Activated CD4-positive, alpha-beta T cell treated with anti-CD3 and anti-CD28 coated beads for 36 hours (primary cell): ENCODE measurements at places on chromosomes 5 and 9. TPM values are rescaled to one million over a fixed set of nuclear protein-coding genes. Genes with fewer than 3 reads are reported as not detected.
A peak's percentile ranks its signal among the peaks of the same experiment; 100 is the strongest.

GRCh38 chr9:86721226-86721781 is 226.0 kb downstream of the GAS1 start:
- H3K4me1 ChIP-seq, result peaks cover 5% of the 10 kb centered on the region
- no peak for DNase-seq
- H3K36me3 ChIP-seq, result no peaks in the 10 kb centered on the region
- H3K27ac ChIP-seq, result no peak overlapping the region

PCDHB10 gene
- not detected for total RNA-seq

- DNase-seq, result no peak
- H3K4me3 ChIP-seq, result no peak overlapping the region
- no peaks in the 10 kb centered on the region for H3K36me3 ChIP-seq
- no peaks in the 10 kb centered on the region for H3K4me1 ChIP-seq
- H3K27me3 ChIP-seq, result peaks cover 11% of the 10 kb centered on the region
- H3K27ac ChIP-seq, result no peak overlapping the region
Measured at GRCh38 chr5:35186749-35187148, 43.5 kb downstream of the PRLR start.

DNA sequence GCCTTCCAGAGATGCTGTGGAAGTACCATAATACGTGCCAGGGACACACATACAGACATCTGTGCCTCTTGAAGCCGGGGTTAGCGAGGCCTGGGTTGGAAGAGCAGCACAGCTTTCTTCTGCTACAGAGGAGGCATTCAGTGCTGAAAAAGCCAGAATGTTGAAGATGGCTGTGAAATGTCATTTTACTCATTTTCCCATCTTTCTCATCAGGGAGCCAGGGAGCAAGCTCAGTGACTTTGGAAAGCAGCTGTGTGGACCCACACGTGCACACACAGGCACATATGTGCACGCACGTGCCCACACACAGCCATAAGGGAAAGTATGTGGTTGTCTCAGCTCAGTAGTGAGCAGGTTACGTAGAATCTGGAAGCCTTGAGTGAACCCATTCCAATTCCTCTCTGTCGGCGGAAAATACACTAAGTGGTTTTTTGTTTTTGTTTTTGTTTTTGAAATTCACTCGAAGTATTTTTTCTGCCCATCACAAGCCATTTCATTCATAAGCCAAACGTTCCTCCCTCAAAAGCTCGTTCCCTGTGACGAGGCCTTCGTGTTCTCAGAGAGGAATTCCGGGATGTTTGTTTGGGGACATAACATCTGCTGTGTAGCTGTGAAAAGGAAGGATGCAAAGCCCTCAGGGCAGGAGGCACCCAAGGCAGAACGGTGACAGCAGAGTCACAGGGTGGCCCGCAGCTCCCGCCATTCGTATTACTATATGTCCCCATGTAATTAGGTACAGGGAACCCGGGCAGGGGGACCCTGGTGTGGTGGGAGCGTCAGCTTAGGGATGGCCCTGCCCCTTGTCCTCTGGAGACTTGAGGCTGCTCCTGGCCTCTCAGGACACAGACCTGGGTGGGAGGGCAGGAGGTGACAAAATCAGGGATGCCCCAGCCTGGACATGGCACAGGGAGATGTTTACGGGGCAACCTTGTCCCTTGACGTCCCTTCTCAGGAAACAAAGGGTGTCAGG is 29.0 kb upstream of the ANKRD33B start:
- no peak overlapping the region for H3K27ac ChIP-seq
- H3K4me3 ChIP-seq, result no peak overlapping the region
- H3K4me1 ChIP-seq, result peaks cover 12% of the 10 kb centered on the region
- H3K36me3 ChIP-seq, result no peaks in the 10 kb centered on the region
- peaks cover 13% of the 10 kb centered on the region for H3K27me3 ChIP-seq
- DNase-seq, result no peak

DNA sequence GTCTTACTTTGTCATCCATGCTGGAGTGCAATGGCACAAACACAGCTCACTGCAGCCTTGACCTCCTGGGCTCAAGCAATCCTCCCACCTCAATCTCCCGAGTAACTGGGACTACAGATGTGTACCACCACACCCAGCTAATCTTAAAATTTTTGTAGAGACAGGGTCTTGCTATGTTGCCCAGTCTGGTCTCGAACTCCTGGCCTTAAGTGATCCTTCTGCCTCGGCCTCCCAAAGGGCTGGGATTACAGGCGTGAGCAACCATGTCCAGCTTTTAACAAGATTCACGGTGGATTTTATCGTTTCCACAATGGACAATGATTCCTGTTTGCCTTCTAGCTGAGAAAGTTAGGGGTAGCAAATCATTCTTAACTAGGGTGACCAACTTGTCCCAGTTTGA is 165.9 kb downstream of the ZNF608 start:
- H3K4me3 ChIP-seq, result no peak overlapping the region
- no peak overlapping the region for H3K27ac ChIP-seq
- peaks cover 23% of the 10 kb centered on the region for H3K4me1 ChIP-seq
- H3K27me3 ChIP-seq, result peaks cover 2% of the 10 kb centered on the region
- H3K36me3 ChIP-seq, result no peaks in the 10 kb centered on the region

- no peak for DNase-seq
- H3K4me3 ChIP-seq, result no peak overlapping the region
- H3K36me3 ChIP-seq, result no peaks in the 10 kb centered on the region
- peaks cover 2% of the 10 kb centered on the region for H3K27me3 ChIP-seq
- no peak overlapping the region for H3K27ac ChIP-seq
Measured at GRCh38 chr9:135607401-135608293, 31.7 kb downstream of the GLT6D1 start.

GRCh38 chr5:170697031-170697430 is 86.5 kb upstream of the GABRP start:
- peaks cover 26% of the 10 kb centered on the region for H3K27me3 ChIP-seq
- H3K4me3 ChIP-seq, result no peak overlapping the region
- no peak overlapping the region for H3K27ac ChIP-seq
- no peaks in the 10 kb centered on the region for H3K4me1 ChIP-seq

DNA sequence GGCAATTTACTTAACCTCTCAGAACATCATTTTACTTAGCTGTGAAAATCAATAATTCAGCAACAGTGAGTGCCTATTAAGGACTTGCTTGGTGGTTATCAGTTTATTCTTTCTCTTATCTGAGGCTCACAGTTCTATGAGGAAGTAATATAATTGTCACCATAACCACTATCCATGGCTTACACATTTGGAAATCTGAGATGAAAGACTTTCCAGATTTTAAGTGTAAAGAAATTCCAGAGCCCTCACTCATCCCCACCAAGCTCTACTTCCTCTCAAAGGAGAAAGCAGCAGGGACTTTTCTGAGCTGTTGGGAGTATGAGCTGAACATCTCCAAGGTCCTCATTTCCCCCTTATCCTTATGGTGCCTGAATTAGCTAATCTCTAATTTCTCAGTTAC is 321.5 kb downstream of the FBXL7 start:
- H3K36me3 ChIP-seq, result no peaks in the 10 kb centered on the region
- H3K27ac ChIP-seq, result no peak overlapping the region
- no peaks in the 10 kb centered on the region for H3K4me1 ChIP-seq
- DNase-seq, result no peak

GRCh38 chr5:33415811-33416354 is 24.9 kb upstream of the TARS1 start:
- H3K27ac ChIP-seq, result no peak overlapping the region
- DNase-seq, result no peak
- H3K27me3 ChIP-seq, result peaks cover 2% of the 10 kb centered on the region
- no peak overlapping the region for H3K4me3 ChIP-seq
- H3K36me3 ChIP-seq, result no peaks in the 10 kb centered on the region

PCDHGC5 gene
- total RNA-seq, result not detected

RFX3 gene
- total RNA-seq, result 16.6 TPM

GRM6 gene
- total RNA-seq, result not detected

DNA sequence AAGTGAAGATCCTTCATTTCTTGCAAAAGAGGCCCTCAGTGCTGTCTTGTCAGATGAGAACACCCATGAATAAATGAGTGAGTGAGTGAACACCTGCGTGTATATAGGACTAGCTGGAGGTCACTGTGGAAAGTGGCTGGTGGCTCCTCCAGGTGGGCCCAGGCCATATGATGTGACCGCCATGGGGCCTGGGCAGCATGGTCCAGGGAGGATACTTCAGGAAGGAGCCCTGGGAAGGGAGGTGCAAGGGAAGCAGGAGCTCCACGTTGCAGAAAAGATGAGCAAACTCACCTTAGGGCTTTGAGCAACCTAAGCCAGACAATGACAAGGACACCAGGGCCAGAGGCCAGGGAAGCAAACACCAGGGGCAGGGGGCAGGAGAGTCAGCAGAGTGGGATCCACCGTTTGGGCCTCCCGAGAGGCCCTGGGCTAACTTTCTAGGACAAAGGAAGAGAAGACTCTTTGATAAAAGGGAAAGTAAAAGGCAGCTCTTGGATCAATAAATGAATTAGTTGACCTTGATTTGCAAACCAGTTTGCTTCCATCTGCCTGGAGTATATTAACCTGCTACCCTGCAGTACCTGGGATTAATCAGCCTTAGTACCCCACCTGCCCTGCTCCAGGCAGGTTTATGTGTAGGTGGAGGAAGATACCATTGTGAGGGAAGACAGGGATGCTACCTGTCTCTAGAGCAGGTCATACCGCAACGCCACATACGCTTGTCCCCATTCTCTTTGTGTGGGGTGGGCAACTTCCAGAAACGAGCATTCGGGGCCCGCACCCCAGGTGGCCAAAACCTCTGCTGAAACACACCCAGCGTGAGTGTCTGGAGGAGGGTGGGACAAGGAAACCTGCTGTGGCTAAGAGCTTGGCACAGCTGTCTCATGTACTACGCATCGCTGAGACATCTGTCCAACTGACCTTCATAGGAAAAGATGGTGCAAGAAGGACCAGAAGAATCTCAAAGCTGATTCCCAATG is 51.4 kb upstream of the OLFM1 start:
- no peak overlapping the region for H3K27ac ChIP-seq
- no peaks in the 10 kb centered on the region for H3K36me3 ChIP-seq
- H3K4me3 ChIP-seq, result no peak overlapping the region
- H3K27me3 ChIP-seq, result peaks cover 6% of the 10 kb centered on the region

GABRA6 gene
- total RNA-seq, result not detected

UGT3A1 gene
- total RNA-seq, result not detected

DNA sequence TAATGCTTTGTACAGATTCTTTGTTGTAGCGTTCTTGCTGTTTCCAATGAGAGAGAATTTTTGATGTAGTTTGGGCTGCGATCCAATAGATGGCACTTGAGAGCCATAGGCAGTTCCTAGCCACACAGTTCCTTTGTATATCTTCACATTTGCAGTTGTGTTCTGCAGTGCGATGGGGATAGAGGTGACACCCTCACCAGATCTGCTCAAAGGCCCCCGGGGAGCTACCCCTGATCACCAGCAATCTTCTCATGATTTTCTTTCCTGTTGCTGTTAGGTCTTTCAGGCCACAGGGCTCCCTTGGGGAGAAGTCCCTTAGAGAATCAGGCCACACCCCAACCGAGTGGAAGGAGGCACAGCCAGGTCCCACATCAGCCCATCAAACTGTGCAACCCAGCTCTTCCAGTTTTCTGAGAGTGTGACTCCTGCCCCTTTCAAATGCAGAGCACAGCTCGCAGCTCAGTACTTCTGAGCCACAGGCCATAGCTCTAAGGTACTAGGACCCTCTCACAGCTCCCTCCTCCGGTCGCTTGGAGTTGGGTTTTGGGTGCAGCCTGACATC is 353.7 kb downstream of the SLCO4C1 start:
- H3K36me3 ChIP-seq, result no peaks in the 10 kb centered on the region
- no peaks in the 10 kb centered on the region for H3K27me3 ChIP-seq
- H3K4me1 ChIP-seq, result no peaks in the 10 kb centered on the region
- DNase-seq, result peak; percentile 15
- H3K4me3 ChIP-seq, result no peak overlapping the region
- H3K27ac ChIP-seq, result no peak overlapping the region

DNA sequence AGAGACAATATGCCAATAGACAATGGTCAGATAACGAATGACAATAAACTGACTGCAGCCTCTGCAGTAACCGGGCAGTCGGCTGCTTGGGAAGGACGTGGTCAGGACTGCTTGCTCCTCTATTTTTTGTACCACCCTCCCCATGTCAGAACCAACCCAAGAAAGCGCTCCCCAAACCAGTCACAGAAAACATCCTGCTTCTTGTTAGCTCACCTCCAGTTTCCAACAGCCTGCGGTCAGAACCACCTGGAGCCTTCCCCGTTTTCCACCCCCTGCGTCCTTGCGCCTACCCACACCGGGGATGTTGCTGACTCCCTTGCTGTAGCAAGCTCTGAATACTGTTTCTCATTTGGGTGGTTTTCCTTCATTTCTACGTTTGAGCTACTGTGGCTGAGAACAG is 1.7 kb upstream of the MRNIP start:
- H3K36me3 ChIP-seq, result peaks cover 26% of the 10 kb centered on the region
- no peak overlapping the region for H3K27ac ChIP-seq
- no peaks in the 10 kb centered on the region for H3K27me3 ChIP-seq
- no peak for DNase-seq
- peaks cover 6% of the 10 kb centered on the region for H3K4me1 ChIP-seq
- H3K4me3 ChIP-seq, result peak overlapping the region; percentile 14

- DNase-seq, result peak; percentile 60
- peak overlapping the region; percentile 99 for H3K27ac ChIP-seq
- peak overlapping the region; percentile 94 for H3K4me3 ChIP-seq
Measured at GRCh38 chr5:43017428-43017815, 22.7 kb downstream of the ANXA2R start.

- no peaks in the 10 kb centered on the region for H3K36me3 ChIP-seq
- H3K27ac ChIP-seq, result no peak overlapping the region
- no peaks in the 10 kb centered on the region for H3K27me3 ChIP-seq
Measured at GRCh38 chr5:155665361-155665760, 651.8 kb downstream of the KIF4B start.

DNA sequence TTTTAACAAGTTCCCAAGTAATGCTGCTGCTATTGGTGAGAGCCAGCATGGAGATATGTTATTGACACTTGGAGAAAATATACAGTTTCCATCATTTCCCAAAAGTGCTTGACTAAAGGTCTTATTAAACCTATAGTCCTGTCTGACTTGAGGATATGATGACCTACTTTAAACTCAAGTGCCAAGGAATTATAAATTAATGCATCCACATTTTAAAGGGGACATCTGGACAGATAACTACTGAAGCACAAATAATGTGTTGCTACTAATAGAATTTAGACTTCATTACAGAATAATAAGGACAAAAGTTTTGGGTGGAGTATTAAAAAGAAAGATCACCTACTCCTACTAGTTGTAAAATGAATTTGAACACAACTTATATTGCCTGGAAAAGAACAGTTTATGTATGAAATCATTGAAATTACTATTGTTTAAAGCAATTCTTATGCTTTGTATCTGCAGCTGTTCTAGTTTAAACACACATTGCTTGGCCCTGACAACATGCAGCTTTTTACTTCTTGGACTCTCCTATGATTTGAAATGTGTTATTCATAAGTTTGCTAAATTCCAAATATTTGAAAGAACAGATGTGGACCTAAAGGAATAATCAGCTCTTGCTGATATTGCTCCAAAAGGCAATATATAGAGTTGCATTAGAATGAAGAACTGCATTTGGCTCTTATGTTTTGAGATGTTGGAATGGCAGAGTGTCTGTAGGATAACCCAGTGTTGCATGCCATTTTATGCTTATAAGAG is 73.4 kb downstream of the SGCD start:
- peaks cover 4% of the 10 kb centered on the region for H3K27me3 ChIP-seq
- no peak overlapping the region for H3K27ac ChIP-seq
- no peaks in the 10 kb centered on the region for H3K36me3 ChIP-seq
- peaks cover 15% of the 10 kb centered on the region for H3K4me1 ChIP-seq

RASGEF1C gene
- total RNA-seq, result not detected

- H3K4me1 ChIP-seq, result peaks cover 29% of the 10 kb centered on the region
- H3K27me3 ChIP-seq, result no peaks in the 10 kb centered on the region
- DNase-seq, result no peak
- peaks cover 21% of the 10 kb centered on the region for H3K36me3 ChIP-seq
- H3K4me3 ChIP-seq, result no peak overlapping the region
- peak overlapping the region; percentile 90 for H3K27ac ChIP-seq
Measured at GRCh38 chr9:114894206-114894605, 36.2 kb downstream of the TNFSF8 start.

- no peaks in the 10 kb centered on the region for H3K36me3 ChIP-seq
- H3K27ac ChIP-seq, result no peak overlapping the region
- peaks cover 13% of the 10 kb centered on the region for H3K4me1 ChIP-seq
- no peak for DNase-seq
Measured at GRCh38 chr5:79518718-79519117, 4.8 kb upstream of the HOMER1 start.
